ENCODE measurements at places on chromosomes 7 and 10.

DNA sequence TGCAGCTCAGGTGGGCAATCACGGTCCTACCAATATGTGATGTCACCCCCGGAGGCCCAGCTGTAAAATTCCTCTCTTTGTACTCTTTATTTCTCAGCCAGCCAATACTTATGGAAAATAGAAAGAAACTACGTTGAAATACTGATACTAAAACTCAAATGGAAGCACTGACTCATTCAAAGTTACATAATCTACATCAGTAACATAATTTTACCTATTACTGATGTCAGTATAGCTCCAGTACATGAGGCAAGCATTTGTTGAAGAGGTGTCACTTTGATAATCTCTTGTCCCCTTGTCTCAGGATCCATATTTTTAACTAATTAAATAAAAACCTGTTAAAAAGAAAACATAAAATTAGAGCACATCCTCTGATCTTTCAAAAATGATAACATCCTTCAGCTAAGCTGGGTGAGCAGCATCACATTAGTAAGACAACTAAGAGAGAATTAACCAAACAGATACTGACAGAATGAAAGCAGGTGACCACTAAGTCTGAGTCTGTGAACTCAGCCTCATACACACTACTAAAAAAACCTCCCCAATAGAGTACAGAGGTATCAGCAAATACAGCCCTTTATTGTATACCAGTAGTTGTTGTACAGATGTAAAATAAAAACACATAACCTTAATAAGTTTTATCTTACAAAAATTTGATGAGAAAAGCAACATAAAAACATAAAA, 17.6 kb downstream of the SLC25A40 start:
- no peak for DNase-seq

DNA sequence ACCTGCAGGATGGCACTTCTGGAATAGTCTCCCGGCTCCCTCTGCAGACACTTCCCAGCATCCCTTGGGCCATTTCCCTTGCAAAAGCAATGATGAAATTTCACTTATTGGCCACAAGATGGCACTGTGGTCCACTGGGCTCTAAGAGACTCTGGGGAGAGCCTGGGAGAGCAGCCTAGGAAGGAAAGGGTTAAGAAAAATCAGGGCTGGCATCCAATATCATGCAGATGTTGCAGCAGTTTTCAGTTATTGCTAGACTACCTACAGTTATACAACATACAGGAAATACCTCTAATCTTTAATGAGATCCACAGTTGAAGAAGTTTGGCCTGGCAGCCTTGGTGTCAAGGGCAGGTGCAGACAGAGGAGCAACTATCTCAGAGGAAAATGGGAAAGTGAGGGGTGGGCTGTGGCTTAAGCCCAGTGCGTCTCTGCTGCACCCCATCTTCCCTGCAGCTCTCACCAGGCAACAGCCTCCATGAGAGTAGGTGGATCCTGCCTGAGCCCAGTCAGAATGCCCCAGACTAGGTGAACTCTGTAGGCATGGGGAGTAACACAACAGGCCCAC, 100.2 kb upstream of the PRSS58 start:
- no peak for DNase-seq

- DNase-seq: no peak
Measured at GRCh38 chr10:4698075-4698474, 127.9 kb upstream of the AKR1E2 start.

GRCh38 chr10:30219971-30220751, 128.9 kb downstream of the MTPAP start:
- peak; percentile 40 for DNase-seq

GRCh38 chr7:44912775-44913347, 27.5 kb upstream of the PURB start:
- DNase-seq: no peak

Data from retinal pigment epithelial cell (primary cell).